ENCODE measurements at places on chromosomes 5 and 9. TPM values are rescaled to one million over a fixed set of nuclear protein-coding genes. Genes with fewer than 3 reads are reported as not detected.

Gene OTP
- polyA plus RNA-seq = not detected

Gene GCNT1
- 4.1 TPM for polyA plus RNA-seq

DNA sequence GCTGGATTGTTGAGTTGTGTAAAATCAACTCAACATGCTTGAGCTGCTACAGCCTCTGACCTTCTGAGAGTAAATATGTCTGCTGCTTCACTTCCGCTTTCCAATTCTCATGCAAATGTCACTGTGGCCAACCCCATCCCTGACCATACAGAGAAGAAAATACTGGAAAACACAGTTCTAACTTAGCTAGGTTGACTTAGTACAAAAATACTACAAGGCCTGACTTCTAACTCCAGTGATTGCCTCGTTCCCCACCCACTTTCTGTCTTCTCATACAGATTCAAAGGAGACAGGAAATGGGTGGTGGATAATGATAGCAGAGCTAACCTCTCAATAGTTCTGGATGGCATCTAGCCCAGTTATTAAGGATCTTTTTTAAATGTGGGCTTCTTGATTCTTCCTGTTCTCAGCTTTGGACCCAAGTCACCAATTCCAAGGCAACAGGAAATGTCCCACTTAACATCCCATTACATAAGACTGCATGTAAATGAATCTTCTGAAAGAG is 226.6 kb upstream of the SLC24A2 start:
- DNase-seq = no peak

- DNase-seq = no peak
Measured at GRCh38 chr9:111330124-111330523, at the start of gene OR2K2. TSS of gene OR2K2 (minus strand) at chr9:111330224. CDS start at chr9:111328433, 1,791 bp downstream.

DNA sequence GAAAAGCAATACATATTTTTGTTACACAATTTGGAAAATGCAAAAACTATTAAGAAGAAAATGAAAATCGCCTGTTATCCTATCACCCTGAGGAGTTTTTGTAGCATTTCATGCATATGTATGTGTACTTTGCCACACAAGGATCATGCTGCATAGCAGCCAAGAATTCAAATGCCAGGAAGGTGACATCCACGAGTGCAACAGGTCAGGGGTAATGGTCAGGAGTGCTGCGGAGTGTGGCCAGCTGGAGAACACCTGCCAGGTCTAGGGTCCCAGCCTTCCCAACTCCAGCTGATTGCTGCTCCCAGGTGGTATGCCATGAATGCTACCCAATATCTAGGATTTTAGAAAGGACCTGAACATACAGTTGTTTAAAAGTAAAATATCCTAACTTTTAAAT is 617.1 kb downstream of the PRELID2 start:
- no peak for DNase-seq

DNA sequence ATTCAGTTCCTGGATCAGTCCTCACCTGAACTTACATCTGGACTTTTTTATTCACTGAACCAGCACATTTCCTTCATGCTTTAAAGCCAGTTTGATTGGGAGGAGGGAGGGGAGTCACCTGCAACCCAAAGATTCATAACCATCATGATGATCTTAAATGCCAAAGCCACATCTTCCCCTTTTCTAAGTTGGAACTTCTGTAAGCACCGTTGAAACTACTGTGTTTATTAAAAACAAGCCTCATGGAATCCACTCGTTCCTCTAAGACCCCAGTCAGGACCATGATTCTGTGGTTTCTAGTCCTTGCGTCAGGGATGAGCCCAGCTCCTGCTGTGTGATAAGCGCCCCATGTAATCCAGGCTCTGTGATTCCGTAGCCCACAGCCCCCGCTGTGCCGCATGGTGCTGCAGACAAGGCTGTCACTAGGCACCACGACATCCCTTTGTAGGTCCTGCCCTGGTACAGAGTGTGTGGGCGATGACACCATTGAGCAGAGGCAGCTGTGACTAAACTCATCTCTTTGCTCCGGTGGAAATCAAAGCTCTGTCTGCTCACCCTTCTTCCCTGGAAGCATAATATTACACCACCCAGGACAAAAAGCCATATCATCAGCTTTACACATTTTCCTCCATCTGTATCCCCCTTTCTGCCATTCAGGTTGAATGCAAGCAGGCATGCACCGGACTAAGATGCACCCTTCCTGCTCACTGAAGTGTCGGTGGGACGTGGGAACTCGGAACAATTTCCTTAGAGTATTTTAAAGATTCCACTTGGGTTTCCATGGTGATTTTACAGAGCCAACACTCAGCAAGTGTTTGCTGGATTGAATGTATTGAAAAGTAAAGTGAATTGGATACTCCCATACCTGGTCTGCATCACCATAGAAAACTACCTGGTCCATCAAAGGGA is 132.0 kb upstream of the FSTL4 start:
- DNase-seq = no peak
